CD4-positive, CD25-positive, alpha-beta regulatory T cell (primary cell): ENCODE measurements at places on chromosomes 1 and 21. TPM values are rescaled to one million over a fixed set of nuclear protein-coding genes. Genes with fewer than 3 reads are reported as not detected.

DNA sequence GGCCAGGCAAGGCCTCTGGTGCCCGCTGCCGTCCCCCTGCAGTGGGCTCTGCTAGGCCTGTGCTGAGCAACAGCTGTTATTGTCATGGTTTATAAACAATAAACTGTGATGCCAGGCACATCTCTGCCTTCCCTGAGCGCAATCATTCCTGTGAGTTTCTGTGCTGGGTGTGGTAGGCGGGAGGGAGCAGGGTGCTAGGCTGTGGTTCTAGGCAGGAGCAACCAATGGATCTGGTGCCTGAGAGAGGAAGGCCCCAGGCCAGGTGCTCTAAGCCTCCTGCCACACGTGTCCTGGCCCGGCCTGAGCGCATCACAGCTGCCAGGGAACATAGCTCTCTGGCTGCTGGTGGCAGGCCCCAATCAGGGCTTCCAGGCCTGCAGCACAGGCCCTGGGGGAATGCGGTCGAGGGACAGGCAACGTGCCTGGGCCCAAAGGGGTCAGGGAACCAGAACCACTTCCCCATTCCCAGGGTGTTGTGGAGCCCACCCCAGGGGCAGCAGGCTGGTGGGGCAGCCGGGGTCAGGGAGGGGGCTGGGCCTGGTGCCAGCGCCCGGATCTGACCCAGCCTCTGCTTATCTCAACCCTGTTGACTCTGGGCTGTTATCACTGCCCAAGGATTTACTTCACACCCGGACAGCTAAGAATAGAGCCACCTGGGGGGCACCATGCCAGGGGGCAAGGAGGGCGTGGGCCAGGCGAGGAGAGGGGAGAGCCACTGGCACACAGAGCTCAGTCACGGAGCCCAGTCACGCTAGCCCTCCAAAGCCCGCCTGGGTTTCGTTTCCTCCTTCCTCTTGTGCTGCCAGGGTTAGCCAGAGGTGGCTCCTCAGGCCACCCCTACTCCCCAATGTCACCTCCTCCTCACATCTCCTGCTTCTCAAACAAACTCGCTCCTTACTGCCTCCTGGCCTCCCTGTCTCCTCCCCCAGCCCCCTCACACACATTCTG, 11.5 kb downstream of the TRIM46 start:
- DNase-seq = no peak

GRCh38 chr1:76106719-76107235, 32.2 kb downstream of the ST6GALNAC3 start:
- no peak for DNase-seq

- DNase-seq = no peak
Observed at GRCh38 chr1:28601696-28602095, 9.6 kb downstream of the RAB42 start.

DNA sequence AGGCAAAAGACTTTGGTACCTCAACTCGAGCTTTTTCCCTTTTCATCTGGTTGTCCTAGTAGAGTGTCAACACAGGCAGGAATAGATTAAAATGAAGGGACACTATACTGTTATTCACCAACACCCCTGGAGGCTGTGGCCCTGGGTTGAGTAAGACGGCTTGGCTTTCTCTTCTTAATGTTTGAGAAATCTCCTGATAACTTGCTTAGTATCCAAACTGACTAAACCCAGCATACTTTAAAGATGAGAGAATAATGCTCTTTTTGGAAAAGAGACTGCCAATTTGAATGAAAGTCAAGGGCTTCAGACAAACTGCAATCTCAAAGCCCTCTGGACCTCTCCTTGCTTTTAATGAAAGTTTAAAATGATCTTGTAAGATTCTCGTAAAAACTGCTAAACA, 2.6 kb upstream of the SLC30A1 start:
- no peak for DNase-seq

GRCh38 chr1:240998024-240998423, 359.0 kb downstream of the RGS7 start:
- no peak for DNase-seq

- DNase-seq = no peak
Observed at GRCh38 chr1:90994461-90994860, 27.4 kb downstream of the ZNF644 start.

GRCh38 chr1:58968360-58968952, 184.6 kb upstream of the JUN start:
- peak; percentile 43 for DNase-seq

DNA sequence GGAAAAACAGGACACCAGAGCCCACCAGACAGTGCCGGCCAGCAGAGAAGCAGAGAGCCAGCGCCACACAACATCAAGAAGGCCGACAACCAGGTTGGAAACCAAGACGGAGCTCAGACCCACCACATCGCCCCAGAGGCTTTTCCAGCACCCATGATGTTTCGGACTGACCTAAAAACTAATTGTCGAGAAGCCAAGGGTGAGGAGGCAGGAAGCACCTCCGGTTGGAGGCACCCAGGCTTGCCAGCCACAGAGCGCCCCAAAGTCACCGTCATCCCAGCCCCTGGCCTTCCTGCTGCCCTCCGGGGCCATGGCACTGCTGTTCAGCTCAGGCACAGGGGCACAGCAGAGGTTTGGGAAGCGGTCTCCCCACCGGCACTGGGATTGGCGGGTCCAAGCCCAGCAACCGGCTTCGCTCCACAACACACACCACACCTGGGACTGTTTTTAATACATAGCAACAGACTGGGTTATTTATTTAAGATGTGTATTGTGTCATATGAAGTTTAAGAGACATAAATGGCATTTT, 67.2 kb downstream of the SLC37A1 start:
- no peak for DNase-seq

DNA sequence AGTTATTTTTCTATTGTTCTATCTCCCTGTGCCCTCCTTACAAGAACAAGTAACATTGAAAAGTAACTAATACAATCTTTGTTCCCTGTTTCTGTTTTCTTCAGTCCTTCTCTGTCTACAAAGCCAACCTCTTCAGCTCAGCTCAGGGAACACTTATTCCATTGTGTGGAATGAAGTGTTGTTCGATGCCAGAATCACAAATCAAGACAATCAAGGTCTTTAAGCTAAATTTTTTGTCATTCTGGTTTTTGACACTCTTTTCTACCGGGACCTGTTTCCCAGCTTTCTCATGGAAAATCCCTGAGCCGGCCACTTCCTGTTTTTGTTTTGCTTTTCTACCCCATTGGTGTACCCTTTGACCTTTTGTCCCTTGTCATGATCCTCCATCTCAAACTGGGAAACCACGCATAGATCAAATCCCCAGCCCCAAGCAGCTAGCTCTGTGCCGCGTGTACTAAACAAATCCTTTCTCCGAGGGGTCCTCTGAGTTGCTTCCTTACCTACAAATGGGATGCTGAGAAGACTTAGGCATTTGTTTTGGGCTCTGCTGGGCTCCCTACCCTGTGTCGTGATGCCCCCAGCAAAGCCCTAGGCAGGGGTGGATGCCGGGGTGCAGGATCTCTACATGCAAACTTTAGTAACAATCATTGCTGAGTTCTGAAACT, 141.8 kb downstream of the TOMM20 start:
- no peak for DNase-seq

DNA sequence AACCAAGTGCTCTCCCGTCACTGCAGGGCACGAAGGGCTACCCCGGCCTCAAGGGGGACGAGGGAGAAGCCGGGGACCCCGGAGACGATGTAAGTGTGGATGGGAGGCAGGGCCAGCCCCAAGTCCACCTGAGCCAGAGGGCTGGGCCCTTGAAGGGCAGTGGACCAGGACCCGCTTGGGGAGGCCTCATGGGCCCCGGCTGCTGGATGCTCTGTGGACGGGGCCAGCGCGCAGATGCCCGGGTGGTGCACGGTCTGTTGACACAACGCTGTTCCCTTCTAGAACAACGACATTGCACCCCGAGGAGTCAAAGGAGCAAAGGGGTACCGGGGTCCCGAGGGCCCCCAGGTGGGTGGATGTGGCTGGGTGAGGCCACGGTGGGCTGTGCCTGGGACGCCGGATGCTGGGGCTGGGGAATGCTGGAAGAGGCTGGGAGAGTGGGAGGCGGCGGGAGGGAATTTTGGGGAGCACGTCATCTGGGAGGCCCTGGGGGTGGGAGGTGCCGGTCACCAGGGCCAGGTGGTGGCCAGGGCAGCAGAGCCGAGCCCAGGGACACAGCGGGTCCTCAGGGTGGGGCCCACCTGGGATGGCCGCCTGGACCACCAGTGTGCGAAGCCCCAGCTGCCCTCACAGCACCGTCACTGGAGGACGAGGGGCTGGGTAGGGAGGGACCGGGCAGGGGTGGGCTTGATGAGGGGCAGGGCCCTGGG, 17.5 kb downstream of the COL6A1 start:
- no peak for DNase-seq

DNA sequence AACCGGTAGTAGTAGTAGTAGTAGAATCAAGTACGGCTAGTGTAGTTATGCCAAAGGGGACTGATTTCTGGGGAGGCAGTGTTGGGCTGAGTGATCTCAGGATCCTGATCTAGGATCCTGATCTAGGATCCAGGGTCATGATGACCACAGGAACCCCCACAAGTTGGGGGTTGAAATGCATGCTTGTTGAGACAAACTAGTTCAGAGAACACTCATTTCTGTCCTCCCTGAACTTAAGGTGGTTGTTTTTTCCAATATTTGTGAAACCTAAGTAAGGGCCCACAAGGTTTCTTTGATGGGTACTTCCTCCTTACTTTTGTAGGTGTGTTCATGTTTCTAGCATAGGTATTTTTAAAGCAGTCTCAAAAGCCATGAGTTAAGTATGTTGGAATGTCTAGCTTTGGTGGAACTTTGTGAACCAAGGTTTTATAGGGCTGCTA, 33.9 kb upstream of the PDC start:
- no peak for DNase-seq

- no peak for DNase-seq
Observed at GRCh38 chr21:15095326-15095725, 30.5 kb upstream of the NRIP1 start.

GRCh38 chr1:165449131-165449530, 4.2 kb upstream of the RXRG start:
- no peak for DNase-seq

- DNase-seq = no peak
Observed at GRCh38 chr1:229434641-229435051, 752 bp upstream of the ACTA1 start.

DNA sequence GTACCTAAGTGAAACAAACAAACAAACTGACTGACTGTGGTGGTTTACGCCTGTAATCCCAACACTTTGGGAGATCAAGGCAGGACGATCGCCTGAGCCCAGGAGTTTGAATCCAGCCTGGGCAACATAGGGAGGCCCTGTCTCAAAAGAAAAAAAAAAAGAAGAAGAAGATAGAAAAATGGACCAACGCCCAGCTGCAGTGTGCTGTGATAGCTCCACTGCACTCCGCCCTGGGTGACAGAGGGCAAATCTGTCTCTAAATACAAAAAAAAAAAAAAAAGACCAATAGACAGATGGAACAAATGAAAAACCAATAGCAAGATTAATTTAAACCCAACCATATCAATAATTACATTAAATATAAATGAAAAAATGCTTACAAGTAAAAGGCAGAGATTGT, 13.9 kb downstream of the AKR7A3 start:
- no peak for DNase-seq

COL11A1 gene
- not detected for polyA plus RNA-seq

DNM3 gene
- 1.9 TPM for polyA plus RNA-seq

CENPL gene
- 6.7 TPM for polyA plus RNA-seq

PYGO2 gene
- 46.6 TPM for polyA plus RNA-seq

TFF1 gene
- polyA plus RNA-seq = not detected

NUF2 gene
- 0.94 TPM for polyA plus RNA-seq

OR2L3 gene
- polyA plus RNA-seq = not detected

KCNT2 gene
- polyA plus RNA-seq = not detected

TRIM58 gene
- polyA plus RNA-seq = not detected

SLC1A7 gene
- not detected for polyA plus RNA-seq

TAS1R1 gene
- 0.09 TPM for polyA plus RNA-seq

LRIF1 gene
- polyA plus RNA-seq = 17.0 TPM
